Retinal pigment epithelial cell (primary cell): ENCODE measurements at places on chromosomes 3 and 15.

GRCh38 chr3:134376786-134377426 lies 2.7 kb upstream of the AMOTL2 start:
- no peak for DNase-seq

- peak; percentile 92 for DNase-seq
Measured at GRCh38 chr3:16448639-16449070, 64.8 kb downstream of the RFTN1 start.

GRCh38 chr15:63727542-63727941 lies 106.2 kb downstream of the HERC1 start:
- DNase-seq: no peak

DNA sequence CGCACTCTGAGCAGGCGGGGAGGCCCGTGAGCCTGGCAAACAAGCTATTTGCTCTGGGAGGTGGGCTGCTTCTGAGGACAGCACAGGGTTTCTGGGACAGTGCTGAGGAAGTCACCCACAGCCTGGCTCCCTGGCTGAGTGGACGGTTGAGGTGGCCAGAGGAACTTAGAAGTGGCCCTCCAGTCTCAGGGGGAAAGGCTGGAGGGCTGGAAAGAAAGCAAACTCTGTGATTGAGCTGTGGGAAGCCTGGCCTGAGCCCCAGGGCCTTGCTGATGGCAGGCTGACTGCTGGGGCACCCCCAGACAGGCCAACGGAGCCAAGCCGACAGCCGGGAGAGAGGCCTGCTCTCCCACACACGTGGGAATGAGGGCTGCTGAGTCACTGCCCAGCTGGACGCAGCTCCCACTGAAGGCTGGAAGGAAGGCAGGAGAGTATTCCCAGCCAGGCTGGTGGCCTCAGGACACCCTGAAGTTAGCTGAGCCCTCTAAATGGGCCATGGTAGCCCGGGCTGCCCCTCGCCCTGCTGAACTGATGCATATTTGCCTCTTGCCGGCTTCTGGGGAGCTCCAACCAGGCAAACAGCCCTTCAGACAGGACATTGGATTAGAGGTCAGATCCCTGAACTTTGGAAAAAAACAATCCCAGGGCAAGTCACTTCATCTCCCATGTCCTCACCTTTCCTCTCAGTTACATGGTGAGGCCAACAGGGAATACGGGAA lies 98.0 kb upstream of the TLE3 start:
- DNase-seq: peak; percentile 55

DNA sequence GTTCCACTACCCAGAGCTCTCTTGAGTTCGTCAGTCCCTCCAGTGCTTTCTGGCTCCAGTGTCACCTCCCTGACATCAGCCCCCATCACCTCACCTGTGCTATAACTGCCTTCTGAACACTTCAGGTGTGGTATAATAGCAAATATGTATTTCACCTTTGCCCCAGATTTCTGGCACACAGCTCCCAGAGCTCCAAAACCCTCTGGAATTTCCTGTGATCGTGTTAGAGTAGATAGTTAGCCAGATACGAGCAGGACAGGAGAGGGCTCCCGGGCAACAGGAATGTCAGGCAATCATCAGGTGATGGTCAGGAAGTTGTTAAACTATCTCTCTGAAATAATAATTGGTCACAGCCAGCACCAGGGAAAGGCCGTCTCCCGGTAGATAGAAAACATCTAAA lies 22.6 kb upstream of the LIMD1 start:
- DNase-seq: no peak

DNA sequence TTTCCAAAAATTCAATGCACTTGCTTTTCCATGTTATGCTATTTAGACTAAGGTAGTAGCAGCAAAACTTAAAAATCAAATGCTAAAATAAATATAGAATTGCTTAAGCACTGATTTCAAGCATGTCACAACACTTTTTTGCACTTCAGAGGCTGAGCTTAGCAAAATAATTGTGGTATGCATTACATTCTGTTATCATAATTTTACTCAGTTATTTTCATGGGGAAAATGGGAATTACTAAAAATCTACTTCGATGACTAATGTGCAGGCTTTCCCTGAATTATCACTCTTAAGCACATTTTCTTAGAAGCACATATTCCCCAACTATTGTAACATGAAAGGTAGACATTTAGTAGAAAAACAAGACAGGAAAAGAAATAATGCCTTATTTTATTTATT lies 322.4 kb upstream of the CBLB start:
- DNase-seq: no peak

GRCh38 chr15:23385886-23386430 lies 31.4 kb downstream of the GOLGA8S start:
- no peak for DNase-seq

DNA sequence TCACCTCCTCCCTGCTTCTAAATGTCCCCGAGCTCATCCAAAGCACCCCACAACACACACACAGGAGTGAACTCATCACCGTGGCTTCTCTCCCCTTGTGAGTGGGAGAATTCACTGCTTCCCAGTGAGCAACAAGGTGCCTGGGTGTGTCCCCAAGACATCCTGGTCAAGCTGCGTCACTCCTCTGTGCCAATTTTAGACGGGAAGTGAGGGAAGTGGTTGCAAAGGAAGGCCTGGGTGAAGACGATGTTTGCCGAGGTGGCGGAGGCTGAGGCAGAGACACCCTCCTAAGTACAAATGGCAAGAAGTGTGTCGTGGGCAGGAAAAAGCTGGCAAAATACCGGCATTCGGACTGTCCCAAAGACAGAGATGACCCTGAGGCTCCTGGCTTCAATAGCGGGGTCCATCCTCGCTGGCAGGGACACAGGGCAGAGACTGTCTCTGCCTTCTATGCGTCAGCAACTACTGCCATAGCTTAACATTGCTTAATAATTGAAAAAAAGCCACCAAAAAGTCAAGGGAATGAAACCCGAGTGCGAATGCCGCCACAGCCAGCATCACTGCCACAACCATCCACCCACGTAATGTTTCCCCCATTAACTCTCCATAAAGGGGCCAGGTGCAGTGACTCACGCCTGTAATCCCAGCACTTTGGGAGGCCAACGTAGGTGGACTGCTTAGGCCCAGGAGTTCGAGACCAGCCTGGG lies 72.8 kb downstream of the VGLL4 start:
- DNase-seq: no peak

GRCh38 chr3:105915524-105915923 lies 46.7 kb upstream of the CBLB start:
- no peak for DNase-seq

GRCh38 chr3:36302158-36302509 lies 78.2 kb upstream of the STAC start:
- DNase-seq: no peak

DNA sequence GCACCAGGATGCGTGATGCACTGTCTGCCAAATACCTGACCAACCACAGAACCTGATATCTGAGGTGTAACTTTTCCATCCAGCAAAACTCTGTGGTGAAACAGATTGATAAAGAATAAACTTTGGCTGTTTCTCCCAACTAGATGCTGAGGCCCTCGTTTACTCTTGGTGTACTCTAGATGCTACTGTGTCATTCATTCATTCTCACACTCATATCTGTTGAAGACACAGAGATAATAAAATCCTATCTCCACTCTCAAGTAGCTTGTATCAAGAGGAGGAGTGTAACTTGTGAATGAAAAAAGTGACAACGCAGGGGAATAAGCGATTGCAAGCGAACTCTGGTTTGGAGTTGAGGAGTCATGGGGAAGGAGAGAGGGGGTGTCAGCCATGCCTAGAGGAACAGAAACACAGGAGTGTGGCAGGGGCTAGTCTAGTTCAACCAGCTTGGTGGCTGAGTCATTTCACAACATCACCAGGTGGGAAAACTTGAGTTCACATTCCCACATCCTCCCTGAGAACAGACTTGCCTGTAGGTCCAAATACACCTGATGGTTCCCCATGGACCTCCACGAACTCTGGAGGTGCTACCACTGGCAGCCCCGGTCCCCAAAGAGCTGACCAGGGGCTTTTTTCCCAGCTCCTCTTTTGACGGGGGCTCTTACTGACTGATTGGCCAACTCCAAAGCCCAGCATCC lies 73.3 kb upstream of the SNRK start:
- DNase-seq: no peak

GRCh38 chr3:168974617-168975403 lies 688.7 kb downstream of the MECOM start:
- DNase-seq: no peak

GRCh38 chr15:101293122-101293521 lies 1.9 kb downstream of the SNRPA1 start:
- no peak for DNase-seq

DNA sequence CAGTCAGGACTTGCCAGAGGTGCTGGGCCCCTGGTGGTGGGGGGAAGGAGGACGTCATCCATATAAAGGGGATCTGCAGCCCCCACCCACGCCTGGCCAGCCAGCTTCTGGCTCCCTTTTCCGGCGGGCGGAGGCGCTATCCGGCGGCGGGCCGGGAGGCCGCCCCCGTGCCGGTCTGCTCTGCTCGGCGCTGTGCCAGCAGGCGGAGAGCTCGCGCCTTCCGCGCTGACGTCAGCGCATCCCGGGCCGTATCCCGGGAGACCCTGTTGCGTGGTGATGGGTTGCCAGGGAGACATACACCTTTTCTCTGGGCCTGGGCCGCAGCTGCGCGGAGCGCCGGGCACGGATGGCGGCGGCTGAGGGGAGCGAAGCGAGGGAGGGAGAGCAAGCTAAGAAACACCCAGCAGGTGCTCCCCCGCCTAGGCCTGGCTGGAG lies 1.1 kb downstream of the FAM131A start:
- peak; percentile 72 for DNase-seq

GRCh38 chr3:197926418-197926817 lies 23.6 kb upstream of the RPL35A start:
- no peak for DNase-seq

DNA sequence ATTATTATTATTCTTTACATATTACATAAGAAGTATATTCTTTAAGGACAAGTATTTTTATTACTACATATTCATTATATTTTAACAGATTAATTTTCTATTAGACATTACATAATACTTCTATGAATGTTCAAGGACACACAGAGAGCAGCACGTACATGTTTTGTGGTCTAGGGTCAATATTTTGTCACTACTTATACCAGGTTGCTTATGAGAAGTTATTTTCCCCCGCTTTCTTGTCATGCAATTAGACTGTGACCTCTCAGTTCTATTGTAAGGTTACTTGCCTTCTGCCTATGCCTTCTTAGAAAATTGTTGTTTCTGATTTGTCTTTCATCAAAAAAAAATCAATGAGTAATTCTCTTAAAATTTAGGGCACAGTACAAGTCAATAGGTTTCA lies 21.5 kb downstream of the BCHE start:
- no peak for DNase-seq

DNA sequence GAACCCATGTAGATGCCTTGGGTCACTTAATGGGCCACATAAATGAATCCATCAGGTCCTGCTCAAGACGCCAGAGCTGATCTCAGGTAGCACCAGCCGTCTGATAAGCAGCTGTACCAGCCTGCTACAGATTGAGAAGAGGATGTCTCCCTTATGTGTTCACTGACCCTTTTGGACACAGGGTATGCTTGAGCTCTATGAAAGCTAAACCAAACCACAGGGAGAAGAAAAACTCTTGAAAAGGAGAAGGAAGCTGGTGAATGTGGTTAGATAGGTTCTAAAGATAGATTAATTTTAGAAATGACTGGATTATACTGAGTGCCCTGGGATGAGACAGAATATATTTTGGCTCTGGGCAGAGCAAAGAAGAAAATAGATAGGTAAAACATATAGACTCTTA lies 187.5 kb downstream of the SPATA16 start:
- no peak for DNase-seq

DNA sequence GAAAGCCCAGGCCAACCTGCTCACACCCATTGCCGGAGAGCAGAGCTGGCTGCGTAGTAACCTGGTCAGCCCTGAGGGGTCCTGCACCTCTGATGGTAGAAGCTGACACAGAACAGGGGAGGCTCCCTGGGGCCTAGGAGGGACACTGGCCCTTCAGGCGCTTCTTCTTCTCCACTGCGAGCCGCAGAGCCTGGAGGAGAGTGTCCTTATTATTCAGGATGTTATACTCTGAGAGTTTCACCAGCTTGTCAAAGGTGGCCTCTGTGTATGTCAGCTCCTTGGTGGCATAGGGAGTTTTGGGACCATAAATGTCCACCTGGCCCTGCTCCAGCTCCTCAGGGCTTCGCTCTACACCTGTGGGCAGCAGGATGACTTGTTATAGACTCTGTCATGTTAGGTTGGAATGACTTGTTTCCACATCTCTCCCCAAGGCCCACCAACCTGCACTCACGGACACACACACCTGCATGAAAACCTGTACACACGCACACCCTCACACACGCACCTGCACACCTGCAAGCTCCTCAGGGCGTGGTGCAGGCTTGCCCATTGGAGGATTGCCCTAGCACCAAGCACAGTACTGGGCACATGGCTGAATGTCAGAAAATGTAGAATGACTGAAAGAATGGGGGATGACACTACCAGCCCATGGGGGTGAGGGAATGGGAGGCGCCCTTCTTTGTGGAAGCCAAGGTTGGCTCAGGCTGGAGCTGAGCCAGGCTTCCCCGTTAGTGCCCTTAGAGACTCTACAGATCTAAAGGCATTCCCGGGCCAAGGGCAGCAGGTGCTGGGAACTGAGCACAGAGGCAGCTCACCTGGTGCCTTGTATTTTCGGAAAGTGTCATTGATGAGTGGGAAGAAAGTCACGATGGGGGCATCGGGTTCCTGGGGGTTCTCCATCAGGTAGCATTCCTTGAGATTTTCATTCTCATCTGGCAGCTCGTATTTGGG lies 11.5 kb upstream of the EHD4 start:
- no peak for DNase-seq

- DNase-seq: no peak
Measured at GRCh38 chr3:31858439-31858838, 122.6 kb downstream of the OSBPL10 start.

- DNase-seq: peak; percentile 48
Measured at GRCh38 chr3:169846458-169847193, 23.1 kb downstream of the LRRC31 start.

DNA sequence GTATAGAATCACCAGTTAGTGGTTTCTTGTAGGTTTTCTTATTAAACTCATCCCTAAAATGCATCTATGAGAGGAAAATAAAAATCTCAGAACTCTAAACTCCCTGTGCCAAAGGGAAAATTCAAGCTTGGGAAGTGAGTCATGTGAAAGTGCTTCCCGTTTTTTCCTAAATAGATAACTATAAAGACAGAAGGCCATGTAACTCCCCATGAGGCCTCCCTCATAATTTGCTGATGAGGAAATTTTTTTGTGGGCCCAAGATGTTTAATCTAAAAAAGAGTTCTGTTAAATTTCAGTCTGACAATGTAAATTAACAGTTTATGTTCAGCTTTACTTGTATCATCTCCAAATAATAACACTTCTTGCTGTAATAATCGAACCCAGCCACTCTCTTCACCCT lies 1273.9 kb downstream of the OTOL1 start:
- DNase-seq: no peak

GRCh38 chr15:68220967-68221366 lies 8.6 kb downstream of the CLN6 start:
- no peak for DNase-seq

DNA sequence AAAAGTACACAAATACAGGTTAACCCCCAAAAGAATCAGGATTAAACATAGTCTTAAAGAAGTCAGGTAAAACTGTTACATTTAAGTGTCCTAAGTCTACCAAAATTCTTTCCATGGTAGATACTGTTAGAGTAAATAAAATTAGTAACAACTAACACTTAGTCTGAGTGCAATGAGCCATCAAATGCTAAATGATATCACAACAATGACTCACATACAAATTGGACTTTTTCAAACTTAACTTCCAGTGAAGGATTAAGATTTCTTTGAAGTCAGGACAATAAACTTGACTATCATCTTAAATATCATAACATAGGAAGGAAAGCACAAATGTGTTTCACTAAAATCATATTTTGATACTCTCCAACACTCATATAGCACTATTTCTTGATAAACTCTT lies 43.9 kb downstream of the ZNF148 start:
- no peak for DNase-seq
